Urinary bladder (tissue), 4 donors: ENCODE measurements at places on chromosomes 3 and 15. TPM values are rescaled to one million over a fixed set of nuclear protein-coding genes. Genes with fewer than 3 reads are reported as not detected.

- no peak for DNase-seq
These were observed 1.2 kb downstream of the MEX3B start for GRCh38 chr15:82044373-82045178.

Gene RRP9
- 7.7 TPM for total RNA-seq

DNA sequence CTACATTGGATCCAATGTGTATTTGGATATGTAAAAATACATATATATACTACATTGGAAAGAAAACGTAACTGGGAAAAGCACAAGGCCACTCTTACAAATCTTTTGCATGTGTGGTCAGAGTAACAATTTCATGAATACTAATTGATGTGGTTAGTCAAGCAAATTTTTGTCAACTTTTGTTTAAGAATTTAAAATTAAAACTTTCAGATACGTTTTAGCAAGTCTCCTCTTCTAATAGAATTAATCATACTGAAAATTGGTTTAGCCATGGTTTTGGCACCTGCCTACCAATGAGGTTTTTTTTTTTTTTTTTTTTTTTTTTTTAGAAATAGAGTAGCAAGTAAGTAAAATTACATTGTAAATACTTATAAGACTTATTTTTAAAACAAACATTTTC is 153.0 kb upstream of the CGNL1 start:
- no peak for DNase-seq

DNA sequence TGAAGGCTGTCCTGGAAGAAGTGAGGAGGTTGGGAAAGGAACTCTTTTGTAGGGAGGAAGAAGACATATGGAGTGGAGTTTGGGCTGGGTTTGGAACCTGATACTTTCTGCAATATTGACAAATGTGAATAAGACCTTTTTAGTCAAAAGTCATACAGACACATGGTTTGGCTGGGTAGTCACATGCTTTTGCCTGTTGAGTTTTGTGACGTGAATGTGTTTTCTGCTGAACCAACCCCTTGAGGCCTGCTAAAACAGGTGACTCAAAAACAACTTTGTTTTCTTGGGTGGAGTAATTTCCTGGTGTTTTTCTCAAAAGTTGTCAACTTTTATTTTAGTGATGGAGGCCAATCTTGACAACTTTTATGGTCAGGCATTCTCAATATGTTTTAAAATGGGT is 39.4 kb upstream of the CCR4 start:
- no peak for DNase-seq

- DNase-seq = no peak
These were observed 77.2 kb downstream of the IL12A start for GRCh38 chr3:160065786-160066185.

GRCh38 chr3:102665183-102665582 is 230.4 kb downstream of the ZPLD1 start:
- DNase-seq = no peak

Gene GOLGA8S
- total RNA-seq = 0.21 TPM

- DNase-seq = no peak
These were observed 22.8 kb upstream of the SSR3 start for GRCh38 chr3:156577736-156578135.

GRCh38 chr15:52657338-52657737 is 21.9 kb downstream of the ATOSA start:
- no peak for DNase-seq

Gene PLSCR4
- 94.3 TPM for total RNA-seq

GRCh38 chr3:115217678-115218451 is 70.8 kb upstream of the ZBTB20 start:
- DNase-seq = peak; percentile 39

DNA sequence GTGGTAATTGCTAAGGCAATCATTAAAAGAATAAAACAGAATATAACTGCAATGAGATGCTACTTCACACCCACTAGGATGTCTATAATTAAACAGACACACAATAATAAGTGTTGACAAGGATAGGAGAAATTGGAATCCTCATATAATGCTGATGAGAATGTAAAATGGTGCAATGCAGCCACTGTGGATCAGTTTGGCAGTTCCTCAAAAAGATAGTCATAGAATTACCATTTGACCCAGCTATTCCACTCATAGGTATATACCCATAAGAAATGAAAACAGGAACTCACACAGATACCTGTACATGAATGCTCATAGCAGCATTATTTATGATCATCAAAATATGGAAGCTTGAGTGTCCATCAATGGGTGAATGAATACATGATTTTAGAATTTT is 9.6 kb upstream of the RNF111 start:
- no peak for DNase-seq

GRCh38 chr3:43255662-43256061 is 30.7 kb upstream of the SNRK start:
- DNase-seq = no peak

Gene ZNF717
- 35.3 TPM for total RNA-seq

DNA sequence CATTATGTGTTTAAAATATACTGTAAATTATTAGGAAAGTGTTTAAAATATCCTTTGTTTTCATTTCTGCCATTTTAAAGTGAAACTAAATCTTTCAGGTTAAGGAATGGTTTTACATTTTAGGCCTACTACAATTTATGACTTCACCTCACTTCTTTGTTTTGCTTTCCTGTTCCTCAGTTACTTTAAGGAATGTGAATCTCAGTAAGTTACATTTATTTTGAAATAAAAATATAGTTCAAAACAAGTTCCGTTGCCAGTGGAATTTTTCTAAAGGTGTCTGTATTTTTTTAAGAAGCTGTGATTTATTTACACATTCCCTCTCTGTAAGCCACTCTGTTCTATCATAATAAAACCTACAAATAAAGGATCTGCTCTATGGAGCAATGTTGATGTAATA is 630.9 kb upstream of the AGTR1 start:
- no peak for DNase-seq

- DNase-seq = no peak
These were observed 14.3 kb downstream of the TBC1D2B start for GRCh38 chr15:78063217-78063616.

Gene PLSCR5
- total RNA-seq = not detected

- DNase-seq = no peak
These were observed 1.1 kb upstream of the CHRNA3 start for GRCh38 chr15:78621810-78622402.

- DNase-seq = no peak
These were observed 118.5 kb downstream of the OPA1 start for GRCh38 chr3:193711523-193711963.

GRCh38 chr3:4478261-4478660 is 11.2 kb upstream of the SUMF1 start:
- DNase-seq = no peak

- DNase-seq = no peak
These were observed 15.7 kb downstream of the GABRB3 start for GRCh38 chr15:26757141-26757540.

- DNase-seq = no peak
These were observed 11.1 kb upstream of the TBC1D21 start for GRCh38 chr15:73862276-73862675.

DNA sequence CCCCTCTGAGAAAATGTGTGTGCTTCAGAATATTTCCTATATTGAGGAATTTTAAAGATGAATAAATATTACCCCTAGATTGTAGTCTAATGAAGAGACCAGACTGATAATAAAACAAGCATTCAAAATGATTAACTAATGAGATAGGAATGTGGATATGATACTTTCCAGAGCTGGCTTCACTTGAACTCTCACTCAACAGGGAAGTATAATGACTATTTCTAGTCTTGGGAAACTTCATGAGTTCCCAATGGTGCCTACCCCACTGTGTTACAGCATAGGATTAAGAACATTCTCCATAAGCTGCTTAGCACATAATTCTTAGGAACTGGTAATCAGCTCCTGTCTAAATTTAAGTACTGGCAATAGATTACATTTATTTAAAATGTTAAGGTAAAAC is 261.5 kb upstream of the ZNF385D start:
- DNase-seq = no peak

DNA sequence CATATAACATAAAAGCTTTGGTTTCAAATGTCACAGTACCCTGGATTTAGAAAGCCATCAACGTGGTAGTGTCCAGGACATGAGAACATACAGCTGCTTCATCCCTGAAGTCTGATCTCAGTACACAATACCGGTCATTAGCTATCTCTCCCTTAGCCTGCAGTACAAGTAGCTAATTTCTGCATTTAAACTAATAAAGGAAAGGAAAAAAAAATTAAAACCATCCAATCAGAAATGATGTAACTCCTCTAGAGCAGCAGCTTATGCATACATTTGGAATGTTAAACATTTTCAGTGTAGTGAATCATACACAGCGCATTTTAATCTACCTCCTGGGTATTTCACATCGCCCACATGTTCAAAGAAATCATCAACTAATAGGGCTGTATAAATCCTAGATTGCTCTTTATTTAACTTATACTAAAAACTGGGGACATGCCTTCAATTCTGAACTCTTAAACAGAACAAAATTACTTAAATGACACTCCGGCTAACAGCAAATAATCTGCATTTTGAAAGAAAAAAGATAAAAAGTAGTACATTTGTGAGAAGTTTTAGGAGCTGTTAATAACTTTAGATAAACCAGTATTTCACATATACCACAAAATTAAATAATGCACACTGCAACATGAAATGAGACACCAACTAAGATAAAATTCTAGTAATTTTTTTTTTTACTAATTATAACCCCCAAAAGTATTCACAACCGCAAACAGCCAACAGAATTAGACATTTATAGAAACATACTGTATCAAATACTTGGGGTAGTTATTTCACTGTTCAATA is 3.7 kb downstream of the IGF2BP2 start:
- DNase-seq = no peak

Gene GPR27
- 2.7 TPM for total RNA-seq

Gene DPPA2
- not detected for total RNA-seq

- no peak for DNase-seq
These were observed 27.1 kb downstream of the CPN2 start for GRCh38 chr3:194323785-194324735.

DNA sequence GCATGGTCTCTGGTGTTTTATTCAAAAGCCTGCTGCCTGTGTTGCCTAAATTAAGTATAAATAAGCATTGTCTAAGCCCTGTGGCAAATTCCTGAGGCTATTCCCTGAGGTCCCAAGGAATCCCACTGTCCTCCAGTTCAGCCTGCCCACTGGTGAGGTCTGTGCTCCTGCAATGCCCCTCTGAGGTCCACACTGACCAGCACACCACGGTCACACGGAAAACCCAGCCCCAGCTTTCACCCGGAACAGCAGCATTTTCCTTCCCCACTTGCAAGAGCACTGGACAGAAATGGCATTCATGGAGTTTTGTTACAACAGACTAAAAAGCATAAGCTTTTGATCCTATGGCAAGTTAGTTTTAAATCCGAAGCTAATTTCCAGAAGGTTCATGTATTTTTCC is 234.0 kb downstream of the KLF13 start:
- no peak for DNase-seq

- DNase-seq = no peak
These were observed 203.8 kb upstream of the ATP10A start for GRCh38 chr15:26066896-26067295.

- no peak for DNase-seq
These were observed 8.2 kb downstream of the B3GNT5 start for GRCh38 chr3:183261151-183261724.

DNA sequence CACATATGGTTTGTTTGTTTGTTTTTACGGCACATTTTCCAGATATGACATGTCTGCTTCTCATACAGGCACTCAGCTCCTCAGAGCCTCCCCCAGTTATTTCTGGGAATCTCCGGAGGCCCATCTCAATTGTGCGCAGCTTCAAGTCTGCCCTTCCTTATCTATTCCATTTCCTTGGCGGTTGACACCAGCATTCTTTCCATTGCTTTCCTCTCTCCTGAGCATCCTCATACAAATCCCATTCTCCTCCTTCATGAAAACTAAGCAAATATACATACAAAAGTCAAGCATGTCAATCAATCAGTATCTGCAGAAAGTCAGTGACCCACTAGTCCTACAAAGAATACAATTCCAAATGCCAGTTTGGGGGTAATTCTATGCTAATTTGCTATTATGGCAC is 166.7 kb downstream of the SQOR start:
- no peak for DNase-seq

Gene SNTN
- not detected for total RNA-seq

Gene RETNLB
- not detected for total RNA-seq

Gene BFSP2
- not detected for total RNA-seq

- no peak for DNase-seq
These were observed 287.1 kb downstream of the NEK10 start for GRCh38 chr3:27081992-27082607.

DNA sequence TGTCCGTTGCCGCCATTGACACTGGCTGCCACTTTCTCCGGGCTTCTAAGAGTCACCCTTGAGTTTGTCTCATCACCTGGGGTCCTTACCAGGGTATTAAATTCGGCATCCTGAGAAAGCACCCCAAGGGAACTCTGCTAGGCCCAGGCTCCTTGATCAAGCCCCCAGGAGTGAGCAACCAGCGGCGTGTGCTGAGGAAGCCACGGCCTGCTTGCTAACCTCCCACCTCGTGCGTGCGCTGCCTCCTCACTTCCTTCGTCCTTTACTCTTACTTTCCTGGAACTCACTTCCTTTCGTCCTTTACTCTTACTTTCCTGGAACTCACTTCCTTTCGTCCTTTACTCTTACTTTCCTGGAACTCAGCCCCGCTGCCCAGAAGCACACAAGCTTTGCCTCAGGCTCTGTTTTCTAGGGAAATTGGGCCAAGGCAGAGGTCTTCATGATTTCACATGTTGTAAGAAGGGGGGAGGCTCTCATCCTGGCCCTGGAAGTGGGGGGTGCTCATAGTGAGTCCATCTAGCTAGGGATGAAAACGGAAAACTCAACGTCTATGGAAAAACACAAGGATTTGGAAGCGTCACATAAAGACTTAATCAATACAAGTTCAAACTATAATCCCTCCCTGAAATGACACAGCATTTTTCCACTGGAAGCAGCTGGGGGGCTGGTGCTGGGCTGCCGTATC is 36.7 kb upstream of the BDH1 start:
- DNase-seq = no peak

GRCh38 chr15:57634290-57634689 is 42.6 kb downstream of the MYZAP start:
- DNase-seq = no peak

Gene PLXNA1
- total RNA-seq = 25.8 TPM

Gene GHRL
- total RNA-seq = not detected

GRCh38 chr3:106877627-106878026 is 499.6 kb upstream of the CCDC54 start:
- DNase-seq = no peak

Gene UCN2
- 0.69 TPM for total RNA-seq

Gene PLCH1
- 3.2 TPM for total RNA-seq

Gene PEX11A
- 17.1 TPM for total RNA-seq

GRCh38 chr3:152961323-152961722 is 126.4 kb downstream of the P2RY1 start:
- DNase-seq = no peak

DNA sequence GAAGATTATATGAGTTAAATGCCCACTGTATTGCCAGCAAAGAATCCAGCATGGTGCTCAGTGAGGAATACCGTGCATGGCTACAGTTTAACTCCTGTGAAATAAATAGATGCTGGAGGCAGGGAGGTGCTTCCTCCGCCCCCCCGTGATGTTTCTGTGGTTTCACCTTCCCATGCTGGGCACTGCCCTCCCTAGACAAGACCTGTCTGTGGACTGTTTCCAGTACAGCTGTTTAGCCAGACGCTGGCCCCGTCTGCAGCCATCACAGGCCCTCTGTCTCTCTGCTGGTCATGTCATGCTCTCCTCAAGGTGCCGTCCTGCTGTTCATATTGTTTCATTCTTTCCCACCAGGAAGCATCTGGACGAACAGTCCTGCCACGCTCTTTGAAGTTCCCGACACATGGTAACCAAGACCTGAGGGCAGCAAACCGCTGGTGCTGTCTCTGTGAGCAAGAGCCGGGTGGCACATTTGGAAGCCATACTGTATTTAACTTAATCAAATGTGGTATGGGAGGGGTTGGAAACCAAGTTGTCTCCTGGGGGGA is 31.4 kb downstream of the GOLGA8S start:
- no peak for DNase-seq
